GM12878 (cell line): ENCODE measurements at places on chromosomes 7 and 10. TPM values are rescaled to one million over a fixed set of nuclear protein-coding genes. Genes with fewer than 3 reads are reported as not detected.
A peak's percentile ranks its signal among the peaks of the same experiment; 100 is the strongest.

DNA sequence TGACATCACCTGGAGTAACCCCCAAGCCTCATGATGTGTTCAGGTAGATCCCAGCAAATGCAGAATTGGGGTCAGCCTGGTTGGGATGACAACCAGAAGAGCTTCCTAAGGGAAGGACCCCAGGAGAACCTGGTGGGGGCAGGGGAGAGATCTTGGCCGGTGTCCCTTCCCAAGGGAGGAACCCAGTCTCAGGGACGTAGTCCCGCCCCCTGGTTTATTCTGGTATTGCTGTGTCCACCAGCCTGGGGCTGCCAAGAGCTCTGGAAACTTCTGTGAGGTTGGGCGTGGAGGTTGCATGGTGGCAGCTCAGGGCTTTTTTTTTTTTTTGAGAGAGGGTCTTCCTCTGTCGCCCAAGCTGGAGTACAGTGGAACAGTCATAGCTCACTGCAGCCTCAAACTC is 19.4 kb downstream of the GTF2IRD1 start:
- no peak for DNase-seq

GRCh38 chr7:26090927-26091519 is 61.0 kb upstream of the NFE2L3 start:
- peak; percentile 30 for DNase-seq

- no peak for DNase-seq
Observed at GRCh38 chr10:113399065-113399464, 153.8 kb upstream of the HABP2 start.

The GBX1 gene
- total RNA-seq = not detected in 2 replicates
